Activated naive CD4-positive, alpha-beta T cell treated with anti-CD3 and anti-CD28 coated beads, Interleukin-2, amount 10 ng/mL, durations not matched to agents 7 days and 5 days (primary cell): ENCODE measurements at places on chromosomes 5 and 9.

DNA sequence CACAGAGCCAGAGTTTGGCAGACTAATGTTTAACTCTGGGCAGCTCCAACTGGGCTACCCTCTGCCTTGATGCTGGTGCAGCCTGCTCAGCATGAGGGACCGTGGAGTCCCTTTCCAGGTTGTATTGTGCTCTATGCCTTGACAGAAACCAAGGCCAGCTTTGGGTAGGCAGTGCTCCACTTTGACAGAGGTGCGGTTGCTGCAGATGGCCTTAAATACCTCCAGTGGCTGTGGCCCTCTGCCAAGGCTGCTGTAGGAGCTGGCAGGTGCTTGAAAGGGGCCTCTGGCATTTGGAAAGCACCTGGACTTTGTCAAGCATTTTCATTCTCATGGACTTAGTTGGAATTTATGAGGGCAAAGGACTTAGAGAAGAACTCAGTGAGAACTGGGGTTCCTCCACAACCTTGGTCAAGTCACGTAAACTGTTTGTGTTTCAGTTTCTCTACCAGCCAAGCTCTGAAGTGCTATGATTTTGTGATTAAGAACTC is 249.7 kb upstream of the ZNF462 start:
- DNase-seq: no peak

DNA sequence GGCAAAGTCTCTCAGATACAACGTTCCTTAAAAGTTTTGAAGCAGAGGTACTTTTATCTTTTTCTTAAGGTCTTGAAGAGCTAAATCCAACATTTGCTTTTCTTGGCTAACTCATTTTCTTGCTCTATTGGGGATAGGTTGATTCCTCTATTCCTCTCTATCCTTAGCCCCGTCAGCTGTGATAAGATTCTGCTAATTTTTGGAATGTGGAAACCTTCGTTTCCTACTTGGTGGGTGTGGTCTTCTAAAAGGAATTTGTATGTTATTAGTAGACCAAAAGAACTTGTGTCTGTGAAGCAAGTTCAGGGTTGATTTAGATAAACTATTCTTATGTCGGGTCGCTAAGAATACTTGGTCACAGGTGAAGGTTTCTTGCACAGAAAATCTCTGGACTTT is 308.6 kb downstream of the ADAMTS6 start:
- no peak for DNase-seq

DNA sequence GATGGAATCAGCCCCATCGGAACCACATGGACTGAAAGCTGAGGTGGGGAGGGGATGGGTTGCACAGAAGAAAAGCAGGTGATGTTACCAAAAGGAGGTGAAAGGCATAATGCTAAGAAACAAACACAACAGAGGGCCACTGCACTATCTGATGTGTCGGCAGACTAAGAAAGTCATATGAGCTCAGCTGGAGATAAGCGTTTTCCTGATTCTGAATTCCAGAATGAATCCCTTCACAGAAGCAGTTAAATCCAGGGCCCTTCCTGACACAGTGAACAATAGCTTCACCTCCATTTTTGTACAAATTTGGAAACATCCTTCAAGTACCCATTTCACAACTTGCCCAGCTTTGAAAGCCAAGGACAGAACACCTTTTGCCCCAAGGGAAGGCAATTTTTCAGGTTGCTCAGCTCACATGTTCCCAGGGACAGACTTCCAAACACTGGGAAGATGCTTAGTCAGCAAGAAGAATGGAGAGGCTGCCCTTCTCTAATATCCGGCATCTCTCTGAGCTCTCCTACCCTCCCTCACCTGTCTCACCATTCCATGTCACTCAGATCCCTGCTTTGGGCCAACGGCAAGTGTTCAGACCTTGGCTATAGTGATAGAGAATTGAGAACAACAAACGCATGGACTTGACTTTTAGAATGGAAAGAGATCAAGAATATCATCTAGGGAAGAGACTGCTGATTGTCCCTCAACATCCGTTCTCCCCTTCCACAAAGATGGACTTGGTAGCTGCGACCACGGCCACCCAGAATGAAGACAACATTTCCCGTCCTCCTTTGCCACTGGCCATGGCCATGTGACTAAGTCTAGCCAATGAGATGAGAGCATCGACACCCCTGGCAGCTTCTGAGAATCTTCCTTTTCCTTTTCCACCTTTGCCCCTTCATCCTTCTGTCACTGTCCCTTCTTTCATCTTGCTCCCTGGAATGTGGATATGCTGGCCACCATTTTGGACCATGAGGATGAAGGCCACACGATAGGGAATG is 68.6 kb upstream of the IL17B start:
- no peak for DNase-seq

GRCh38 chr9:89174291-89174690 is 4.3 kb downstream of the SHC3 start:
- DNase-seq: no peak

GRCh38 chr9:92151691-92152393 is 36.6 kb upstream of the SPTLC1 start:
- DNase-seq: no peak
